Activated T-cell treated with anti-CD3 and anti-CD28 coated beads, Interleukin-2, amount 50 U/mL, for 72 hours (primary cell): ENCODE measurements at places on chromosomes 7 and 10.
A peak's percentile ranks its signal among the peaks of the same experiment; 100 is the strongest.

- no peak for DNase-seq
These were observed 264.1 kb downstream of the PHF14 start for GRCh38 chr7:11237742-11238141.

- DNase-seq = no peak
These were observed 10.9 kb downstream of the ATG9B start for GRCh38 chr7:151013356-151013732.

GRCh38 chr10:11325817-11326216 is 285.6 kb downstream of the USP6NL start:
- no peak for DNase-seq

DNA sequence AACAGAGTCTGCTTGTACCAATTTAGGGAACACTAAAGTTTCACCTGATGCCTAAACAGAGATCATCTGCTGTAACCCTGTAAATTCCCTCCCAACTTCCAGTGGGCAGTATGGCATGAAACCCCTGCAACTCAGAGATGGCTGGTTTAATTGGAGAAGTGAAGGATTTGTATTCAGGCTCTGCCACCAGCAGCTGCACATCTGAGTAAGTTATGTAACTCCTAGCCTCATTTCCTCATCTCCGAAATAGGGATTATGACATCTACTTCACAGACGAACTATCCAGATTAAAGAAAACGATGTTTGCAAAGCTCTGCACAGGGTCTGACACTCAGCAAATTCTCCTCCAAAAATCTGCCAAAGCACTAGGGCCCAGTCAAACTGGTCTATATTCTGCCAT is 493.0 kb downstream of the KCNMA1 start:
- DNase-seq = no peak

GRCh38 chr7:16647435-16647960 is 1.5 kb downstream of the BZW2 start:
- DNase-seq = no peak

GRCh38 chr7:129889133-129889844 is 63.5 kb downstream of the UBE2H start:
- DNase-seq = no peak

DNA sequence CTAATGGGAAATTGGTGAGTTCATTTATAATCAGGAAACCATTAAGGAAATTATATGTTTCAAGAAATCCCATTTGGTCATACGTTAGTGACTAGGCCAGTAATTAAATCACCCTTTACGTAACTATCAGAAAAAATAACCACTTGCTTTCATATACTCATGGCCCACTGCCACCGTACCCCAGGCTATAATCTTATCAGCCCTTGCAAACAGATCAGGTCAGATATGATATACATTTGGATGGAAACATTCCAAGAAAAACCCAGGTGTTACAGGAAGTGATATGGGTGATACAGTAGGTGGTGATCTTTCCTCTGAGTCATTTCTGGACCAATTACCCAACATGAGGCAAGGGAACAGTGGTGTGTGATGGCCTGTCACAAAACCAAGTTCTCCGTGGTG is 481.0 kb upstream of the SEMA3A start:
- DNase-seq = no peak

DNA sequence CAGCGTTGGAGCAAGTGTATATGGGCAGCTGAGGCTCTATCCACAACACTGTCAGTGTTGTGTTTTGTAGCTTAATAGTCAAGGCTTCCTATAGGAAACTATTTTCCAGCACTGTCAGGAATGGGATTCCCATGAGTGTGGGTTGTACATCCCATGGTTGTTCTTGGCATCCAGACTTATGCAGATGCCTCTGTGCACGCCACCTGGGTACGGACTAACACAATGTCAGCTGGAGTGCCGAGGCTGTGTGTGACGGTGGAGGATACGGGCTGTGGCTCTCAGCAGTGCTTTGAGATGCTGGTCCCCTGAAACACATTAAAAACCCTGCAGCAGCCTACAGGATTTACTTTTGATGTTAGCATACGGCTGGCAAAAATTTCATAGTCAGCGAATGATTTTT is 350.0 kb downstream of the ACTR3B start:
- no peak for DNase-seq

DNA sequence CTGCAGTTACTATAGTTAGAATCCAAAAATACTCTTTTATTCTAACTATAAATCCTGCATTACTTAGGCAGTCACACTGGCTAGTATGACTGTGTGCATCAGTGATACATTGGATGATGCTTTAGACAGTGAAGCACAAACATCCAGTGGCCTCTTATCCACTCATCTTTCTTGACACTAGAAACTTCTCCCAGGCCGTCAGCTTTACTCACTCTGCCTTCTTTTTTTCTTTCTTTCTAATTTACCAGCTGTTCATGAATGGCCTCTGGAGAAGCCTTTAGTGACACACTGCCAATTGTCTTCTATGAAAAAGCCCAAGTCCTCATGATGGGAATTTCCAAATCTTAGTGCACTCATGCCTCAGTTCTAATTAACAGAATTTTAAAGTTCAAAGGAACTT is 26.2 kb upstream of the C10orf90 start:
- no peak for DNase-seq

DNA sequence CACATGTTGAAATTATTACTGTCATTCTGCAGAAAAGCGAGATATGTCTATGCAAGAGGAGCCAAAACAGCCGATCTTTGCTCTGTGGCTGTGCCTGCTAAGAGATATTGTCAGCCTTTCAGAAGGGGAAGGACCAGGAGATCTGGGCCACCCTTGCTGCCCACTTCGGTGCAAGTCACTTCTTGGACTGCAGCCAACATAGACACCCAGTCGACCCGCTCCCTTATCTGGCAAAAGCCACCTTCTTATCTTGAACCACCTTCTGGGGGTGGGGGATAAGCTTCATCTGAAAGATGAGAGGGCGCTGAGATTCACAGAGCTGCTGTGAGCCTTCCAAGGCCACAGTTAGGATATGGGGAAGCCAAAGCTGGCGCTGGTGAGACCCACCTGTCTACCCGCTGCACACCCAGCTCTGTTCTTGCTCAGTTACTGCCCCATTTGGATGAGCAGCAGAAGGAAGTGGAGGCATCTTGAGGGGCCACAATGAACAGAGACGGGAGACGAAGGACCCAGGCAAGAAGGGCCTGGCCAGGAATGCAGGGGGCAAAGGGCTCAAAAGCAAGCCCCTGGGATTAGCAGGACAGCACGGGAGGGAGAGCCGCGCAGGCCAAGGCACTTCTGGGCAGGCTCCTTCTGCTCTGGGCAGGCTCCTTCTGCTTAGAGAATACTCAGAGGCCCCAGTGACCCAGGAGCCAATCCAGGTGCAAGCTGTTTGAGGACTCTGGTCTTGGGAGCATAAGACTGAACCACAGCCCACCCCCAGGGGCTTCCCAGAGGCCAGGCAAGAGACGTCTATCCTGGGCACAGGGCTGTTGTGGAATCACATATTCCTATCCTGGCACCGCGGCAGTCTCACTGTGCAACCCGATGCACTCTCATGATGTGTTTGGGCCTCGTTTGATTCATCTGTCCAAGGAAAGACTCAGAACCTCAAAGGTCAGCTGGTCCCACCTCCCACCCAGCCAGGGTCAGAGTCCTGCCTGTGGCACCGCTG is 38.4 kb upstream of the NPFFR1 start:
- DNase-seq = no peak

DNA sequence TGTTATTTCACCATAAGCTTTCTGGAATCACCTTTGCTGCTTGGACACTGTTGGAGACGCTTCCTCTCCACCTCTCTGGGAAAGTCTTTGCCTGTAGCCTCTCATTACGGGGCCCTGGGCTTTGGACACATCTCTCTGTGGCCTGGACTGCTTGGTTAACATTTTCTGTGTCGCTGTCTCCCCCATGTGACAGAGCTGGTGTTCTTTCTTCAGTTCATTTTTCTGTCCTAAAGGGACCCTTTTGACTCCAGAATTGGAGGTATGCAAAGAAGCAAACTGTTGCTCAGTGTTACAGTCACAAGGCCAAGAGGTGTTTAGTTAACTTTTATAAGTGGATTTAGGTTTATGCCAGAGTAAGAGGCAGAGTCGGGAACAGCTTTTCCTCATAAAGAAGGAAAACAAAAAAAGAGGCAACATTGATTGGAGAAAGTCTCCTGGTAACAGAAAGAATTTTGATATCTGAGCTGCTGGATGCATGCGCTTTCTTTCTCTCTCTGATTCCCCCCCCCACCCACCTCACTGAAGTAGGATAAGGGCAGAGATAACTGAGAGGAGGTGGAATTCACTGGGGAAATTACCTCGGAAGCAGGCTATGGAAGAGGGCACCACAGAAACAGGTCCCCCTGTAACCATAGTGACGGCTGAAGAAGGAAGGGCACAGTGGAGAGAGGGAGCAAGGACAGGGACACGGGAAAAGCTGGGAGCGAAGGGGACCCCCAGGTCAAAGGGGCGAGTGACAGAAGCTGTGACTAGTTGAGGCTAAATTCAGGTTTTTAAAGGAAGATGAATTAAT is 57.8 kb downstream of the LGI1 start:
- no peak for DNase-seq

- no peak for DNase-seq
These were observed 497.8 kb upstream of the NRP1 start for GRCh38 chr10:33832124-33832787.

- DNase-seq = no peak
These were observed 10.1 kb downstream of the ACTR1A start for GRCh38 chr10:102492344-102492939.

DNA sequence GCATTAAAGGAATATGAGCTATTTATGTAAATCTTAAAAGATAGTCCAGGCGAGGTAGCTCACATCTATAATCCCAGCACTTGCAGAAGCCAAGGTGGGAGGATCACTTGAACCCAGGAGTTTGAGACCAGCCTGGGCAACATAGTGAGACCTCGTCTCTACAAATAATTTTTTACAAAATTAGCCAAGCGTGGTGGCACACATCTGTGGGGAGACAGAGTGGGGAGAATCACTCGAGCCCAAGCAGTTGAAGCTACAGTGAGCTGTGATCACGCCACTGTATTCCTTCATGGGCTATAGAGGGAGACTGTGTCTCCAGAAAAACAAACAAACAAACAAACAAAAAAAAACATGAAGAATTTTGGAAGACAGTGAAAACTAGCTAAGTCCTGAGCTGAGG is 28.4 kb downstream of the HERC4 start:
- DNase-seq = no peak

DNA sequence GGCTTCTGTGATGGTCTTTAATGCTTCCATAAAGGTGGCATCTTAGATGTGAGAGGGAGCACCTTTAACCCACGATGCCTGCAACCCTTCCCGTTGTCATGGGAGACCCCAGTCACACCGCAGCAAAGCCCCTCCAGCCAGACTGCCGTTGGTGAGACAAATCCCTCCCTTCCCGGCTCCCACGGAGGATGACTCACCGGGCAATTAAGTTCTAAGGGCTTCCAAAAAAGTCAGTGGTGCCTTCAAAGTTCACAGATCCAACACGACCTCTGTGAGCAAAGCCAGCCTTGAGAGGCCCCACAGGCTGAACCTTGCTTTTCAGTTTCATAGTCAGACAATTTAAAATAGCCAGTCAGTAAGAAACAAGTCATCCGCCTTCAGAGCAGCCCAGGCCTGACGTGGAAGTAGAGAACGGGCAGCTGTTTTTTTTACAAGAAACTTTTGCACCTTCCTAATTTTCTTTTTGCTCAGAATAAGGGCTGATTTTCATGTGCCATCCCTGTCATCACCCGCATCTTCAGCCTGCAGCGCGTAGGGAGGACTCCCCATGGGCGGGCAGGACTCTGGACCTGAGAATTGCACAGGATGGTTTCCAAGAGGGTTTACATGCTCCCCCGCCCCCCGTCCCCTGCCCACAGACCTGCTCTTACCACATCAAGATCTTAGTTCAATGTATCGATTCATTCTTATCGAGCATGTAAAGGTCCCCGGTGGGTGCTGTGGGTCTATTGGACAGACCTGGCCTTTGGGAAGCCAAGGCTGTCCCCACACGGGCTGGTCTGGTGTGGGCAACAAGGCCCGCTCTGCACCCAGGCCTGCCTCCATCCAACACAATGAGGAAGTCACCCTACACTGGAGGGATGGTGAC is 333.9 kb downstream of the DNAJB6 start:
- DNase-seq = no peak

- no peak for DNase-seq
These were observed 11.9 kb downstream of the STEAP1B start for GRCh38 chr7:22487978-22488642.

- no peak for DNase-seq
These were observed 228.6 kb downstream of the ELFN1 start for GRCh38 chr7:1898628-1899185.

GRCh38 chr10:75197066-75197465 is 13.5 kb upstream of the VDAC2 start:
- no peak for DNase-seq

DNA sequence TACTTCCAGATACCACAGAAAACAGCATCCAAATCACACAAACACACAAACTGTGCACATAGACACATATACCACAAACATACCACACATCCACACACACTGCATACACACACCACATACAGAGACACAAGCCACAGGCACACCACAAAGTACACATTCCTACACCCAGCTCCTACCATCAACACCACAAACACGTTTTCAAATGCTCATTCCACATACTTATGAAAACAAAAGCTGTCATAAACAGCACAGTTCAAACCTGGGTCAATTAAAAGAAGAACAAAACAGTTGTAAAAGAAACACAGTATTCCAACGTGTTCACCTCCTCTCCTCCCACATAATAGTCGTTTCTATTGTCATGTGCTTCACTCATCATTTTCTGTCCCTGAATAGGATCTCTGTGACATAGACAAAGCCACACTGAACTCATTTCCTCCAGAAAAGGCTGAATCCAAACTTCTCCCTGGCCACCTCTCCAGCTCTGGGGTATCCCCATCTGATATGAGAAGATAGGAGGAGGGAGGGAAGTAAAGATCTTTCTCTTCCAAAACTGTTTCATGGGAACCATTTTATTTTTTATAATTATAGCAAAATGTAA is 89.2 kb downstream of the CXCL12 start:
- no peak for DNase-seq

DNA sequence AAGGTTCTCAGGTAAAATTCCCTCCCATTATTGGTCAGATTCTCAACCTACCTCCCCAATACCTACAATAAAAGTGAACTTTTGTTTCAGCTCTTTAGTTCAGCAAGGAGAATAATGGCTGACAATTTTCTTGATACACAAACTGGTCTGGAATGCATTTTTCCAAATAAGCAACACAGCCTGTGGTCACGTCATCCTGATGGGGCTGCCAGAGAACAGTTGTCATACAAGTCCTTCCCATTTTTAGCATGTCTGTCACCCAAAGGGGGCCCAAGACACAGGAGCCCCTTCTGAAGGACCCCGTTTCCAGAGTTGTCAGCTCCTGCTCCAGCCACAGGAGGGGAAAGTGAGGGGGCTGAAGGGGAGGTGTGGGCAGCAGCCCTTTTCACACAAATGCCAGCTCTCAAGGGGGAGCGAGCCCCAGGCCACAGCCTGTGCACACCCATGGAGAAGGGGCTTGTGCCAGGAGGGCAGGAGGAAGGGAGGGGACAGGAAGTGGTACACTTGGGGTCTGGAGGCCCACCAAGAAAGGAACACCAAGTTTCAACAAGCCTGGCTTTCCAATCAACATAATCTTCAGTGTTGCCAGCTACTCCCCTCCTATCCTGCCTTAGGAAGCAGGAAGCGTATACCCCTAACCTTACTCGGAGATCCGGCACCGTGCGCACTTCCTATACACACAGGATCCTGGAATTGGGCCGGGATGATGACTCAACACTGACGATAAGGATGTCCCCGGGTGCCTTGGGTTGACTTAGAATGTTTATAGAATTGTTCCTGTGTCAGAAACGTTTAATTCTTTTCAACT is 43.4 kb upstream of the PDLIM1 start:
- no peak for DNase-seq

GRCh38 chr7:39735903-39736302 is 112.5 kb downstream of the RALA start:
- peak; percentile 22 for DNase-seq

- DNase-seq = no peak
These were observed 285.1 kb upstream of the PFKP start for GRCh38 chr10:2782265-2782664.
